Thoracic aorta (tissue), 2 donors: ENCODE measurements at places on chromosomes 4 and X. TPM values are rescaled to one million over a fixed set of nuclear protein-coding genes. Genes with fewer than 3 reads are reported as not detected.

DNA sequence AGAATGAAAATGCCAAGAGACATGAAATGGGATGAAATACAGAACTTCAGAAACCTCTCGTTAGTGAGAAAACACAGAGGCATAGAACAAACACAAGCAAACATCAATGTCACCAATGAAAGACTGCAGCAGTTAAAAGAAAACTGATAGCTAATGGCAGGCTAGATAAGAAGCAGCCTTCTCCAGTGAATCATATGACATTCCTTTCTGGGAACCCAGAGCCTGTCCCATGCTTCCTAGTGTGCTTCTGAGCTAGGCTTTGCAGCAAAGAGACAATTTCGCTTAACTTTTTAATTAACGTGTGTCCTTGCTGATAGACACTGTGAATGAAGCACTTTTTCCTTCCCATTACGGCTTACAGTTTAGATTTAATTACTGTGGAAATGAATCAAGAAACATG, 444.6 kb downstream of the IL15 start:
- no peak for DNase-seq

DNA sequence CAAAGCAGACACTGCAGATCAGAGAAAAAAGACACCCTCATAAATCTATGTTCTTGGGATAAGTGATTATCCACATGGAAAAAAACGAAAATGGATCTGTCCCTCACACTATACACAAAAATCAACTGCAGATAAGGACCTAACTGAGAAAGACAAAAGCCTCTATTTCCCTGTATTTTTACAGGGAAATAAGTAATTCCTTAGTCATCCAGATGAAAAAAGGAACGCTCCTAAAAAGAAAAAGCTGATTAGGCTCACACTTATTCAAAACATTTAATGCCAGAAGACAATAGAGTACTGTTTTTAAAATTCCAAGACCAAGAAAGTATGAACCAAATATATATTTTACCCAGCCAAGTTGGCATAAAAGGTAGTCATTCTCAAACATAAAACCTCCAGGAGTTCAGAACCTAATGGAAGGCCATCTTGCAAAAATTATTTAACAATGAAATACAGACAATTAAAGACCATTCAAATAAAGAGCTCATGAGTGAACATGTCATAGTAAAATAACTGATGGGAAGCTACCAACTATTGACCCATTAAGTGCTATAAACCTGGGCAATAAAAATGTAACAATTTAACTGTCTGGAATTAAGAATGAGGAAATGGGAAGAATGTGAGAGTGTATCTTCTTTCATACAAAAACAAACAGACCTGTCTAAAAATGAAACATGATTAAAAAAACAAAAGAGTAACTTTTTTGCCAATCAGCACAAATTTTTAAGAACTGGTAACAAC, 20.4 kb downstream of the PAPSS1 start:
- DNase-seq: no peak

- peak; percentile 77 for DNase-seq
Observed at GRCh38 chr4:133148690-133149363, at the start of gene PCDH10. TSS of gene PCDH10 (plus strand) at chr4:133149294. CDS start at chr4:133150141, 847 bp downstream.

DNA sequence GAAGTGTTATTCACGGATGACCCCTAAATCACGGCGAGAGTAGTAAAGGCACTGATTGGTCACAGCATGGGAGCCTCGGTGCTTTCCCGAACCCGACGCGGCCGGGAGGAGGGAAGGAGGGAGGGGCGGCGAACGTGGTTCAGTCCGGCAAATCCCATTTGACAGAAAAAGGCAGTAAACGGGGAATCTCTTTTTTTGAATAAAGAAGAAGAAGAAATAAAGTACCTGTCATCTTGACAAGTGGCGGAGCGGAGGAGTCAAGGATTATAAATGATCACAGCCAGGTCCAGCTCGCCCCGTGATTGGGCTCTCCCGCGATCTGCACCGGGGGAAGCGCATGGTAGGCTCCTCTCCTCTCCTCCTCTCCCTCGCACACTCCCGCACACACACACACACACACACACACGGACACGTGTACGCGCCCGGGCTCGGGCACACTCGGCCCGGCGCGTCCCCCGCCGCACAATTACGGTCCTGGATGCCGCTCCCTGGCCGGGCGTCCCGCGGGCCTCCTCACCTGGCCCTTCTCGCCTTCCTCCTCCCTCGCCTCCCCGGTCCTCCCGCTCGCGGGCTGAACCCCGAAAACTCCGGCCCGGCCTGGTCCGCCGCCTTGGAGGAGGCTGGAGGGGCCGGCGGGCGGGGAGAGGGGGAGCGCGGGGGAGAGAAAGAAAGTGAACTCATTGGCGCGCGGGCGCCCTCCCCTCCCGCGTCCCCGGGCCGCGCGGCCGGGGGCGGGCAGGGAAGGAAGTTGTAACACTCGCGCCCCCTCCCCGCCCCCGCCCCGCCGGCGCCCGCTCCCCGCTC, 99.2 kb upstream of the TENM3 start:
- no peak for DNase-seq

- peak; percentile 43 for DNase-seq
Observed at GRCh38 chrX:123764967-123765871, 32.4 kb upstream of the THOC2 start.

DNA sequence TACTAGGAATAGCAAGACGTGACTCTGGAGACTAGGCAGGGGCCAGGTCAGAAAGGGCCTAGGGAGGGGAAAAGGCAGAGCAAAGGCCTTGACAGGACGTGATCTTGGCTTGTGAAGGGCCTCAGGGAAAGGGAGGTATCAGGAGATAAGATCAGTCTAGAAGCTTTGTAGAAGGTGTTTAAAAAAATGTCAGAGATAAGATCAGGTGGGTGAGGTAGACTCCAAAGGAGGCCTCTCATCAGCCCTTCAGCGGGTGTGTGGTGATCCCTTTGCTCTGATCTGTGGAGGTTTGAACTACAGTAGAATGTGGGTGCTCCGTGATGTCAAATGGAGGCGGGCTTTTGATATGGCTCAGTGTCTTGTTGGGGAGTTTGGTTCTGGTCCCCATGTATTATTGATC, 78.8 kb upstream of the PRPS1 start:
- DNase-seq: no peak

HTT-AS gene
- total RNA-seq: not detected

GRCh38 chrX:24398766-24399165, 38.3 kb downstream of the SUPT20HL1 start:
- no peak for DNase-seq

DNA sequence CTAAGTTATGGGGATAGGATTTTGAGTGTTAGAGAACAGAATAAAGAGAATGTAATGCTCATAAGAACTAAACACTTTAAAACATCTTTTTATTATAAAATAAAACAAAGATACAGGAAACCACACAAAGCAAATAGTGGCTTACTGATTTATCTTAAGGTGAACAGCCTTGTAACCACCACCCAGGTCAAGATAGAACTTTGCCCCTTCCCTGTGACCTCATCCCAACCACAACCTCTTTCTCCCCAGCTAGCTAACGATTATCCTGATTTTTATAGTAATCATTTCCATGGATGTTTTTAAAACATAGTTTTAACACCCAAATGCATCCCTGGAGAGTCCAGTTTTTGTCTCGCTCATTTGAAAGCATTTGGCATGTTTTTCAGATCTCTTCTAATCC, 17.0 kb downstream of the HELT start:
- no peak for DNase-seq

DNA sequence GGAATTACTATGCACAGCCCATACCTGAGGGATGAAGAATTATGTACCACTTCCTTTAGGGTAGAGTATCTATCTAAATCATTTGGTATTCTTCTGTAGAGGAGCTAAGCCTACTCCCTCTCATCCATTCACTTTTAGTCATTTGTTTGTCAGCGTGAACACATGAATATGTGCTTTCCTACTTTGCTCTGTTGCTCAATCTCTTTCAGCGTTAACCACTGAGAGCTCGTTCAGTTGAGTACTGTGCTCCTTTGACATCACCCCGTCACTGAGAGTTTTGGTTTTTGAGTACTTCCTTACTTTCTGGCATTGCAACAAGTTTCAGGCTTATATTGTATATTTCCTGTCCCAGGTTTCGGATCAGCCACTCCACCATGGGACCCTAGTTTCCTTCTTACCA, 700.6 kb downstream of the NLGN4X start:
- DNase-seq: no peak

GRCh38 chrX:130084631-130085237, 25.6 kb downstream of the ELF4 start:
- no peak for DNase-seq

SPANXB1 gene
- total RNA-seq: not detected

APLN gene
- 1.1 TPM for total RNA-seq

- DNase-seq: no peak
Observed at GRCh38 chr4:53626491-53626890, 35.2 kb upstream of the LNX1 start.

TMPRSS11F gene
- not detected for total RNA-seq

ZNF718 gene
- total RNA-seq: 11.5 TPM

CXCL8 gene
- 6.9 TPM for total RNA-seq

LUZP4 gene
- total RNA-seq: not detected

DNA sequence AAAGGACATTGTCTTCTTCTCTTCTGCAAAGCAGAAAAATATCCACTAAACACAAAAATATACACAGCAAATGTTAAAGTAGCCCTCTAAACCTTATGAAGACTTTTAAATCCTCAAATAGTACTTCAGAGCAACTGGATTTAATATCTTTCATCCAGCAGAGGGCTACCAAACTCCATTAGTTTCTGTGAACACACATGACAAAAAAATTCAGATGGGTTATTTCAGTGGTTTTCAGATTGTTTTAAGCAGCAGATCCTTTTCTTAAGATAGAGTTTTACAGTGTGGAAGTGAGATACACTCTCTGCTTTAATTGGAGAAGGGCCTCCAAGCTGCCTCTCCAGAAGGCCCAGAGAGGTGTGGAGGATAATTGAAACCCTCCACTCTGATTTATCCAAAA, 56.7 kb downstream of the ANK2 start:
- DNase-seq: no peak

GRCh38 chr4:67452100-67452845, 93.0 kb downstream of the CENPC start:
- DNase-seq: no peak

- DNase-seq: no peak
Observed at GRCh38 chr4:90146306-90146705, 19.1 kb downstream of the CCSER1 start.

EGF gene
- total RNA-seq: not detected

DNA sequence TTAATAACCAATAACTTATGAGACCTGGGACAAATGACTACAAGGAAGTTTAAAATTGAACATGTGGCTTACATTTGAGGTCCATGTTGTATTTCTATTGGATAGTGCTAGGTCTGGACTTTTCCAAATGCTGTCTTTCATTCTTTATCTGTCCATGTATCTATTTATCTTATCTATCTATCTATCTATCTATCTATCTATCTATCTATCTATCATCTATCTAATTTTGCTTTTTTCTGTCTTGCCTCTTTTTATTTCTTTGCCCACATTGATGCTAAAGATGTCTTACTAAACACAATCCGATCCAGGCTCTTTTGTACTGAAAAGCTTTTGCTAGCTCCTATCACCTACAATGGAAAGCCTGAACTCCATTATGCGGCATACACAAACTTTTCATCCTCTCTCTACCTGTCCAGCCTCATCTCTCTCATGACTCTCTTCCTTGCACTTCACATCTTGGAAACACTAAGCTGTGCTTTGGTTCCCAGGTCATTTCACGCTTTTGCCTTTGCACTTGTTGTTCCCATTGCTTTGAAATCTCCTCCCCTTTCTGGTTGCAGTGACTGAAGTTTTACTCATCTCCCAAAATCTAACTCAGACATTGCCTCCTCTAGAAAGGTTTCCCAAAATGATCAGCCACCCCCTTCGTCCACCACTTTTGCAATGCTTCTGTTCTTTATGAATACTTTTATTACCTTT, 107.2 kb downstream of the SYNPO2 start:
- DNase-seq: no peak

DNA sequence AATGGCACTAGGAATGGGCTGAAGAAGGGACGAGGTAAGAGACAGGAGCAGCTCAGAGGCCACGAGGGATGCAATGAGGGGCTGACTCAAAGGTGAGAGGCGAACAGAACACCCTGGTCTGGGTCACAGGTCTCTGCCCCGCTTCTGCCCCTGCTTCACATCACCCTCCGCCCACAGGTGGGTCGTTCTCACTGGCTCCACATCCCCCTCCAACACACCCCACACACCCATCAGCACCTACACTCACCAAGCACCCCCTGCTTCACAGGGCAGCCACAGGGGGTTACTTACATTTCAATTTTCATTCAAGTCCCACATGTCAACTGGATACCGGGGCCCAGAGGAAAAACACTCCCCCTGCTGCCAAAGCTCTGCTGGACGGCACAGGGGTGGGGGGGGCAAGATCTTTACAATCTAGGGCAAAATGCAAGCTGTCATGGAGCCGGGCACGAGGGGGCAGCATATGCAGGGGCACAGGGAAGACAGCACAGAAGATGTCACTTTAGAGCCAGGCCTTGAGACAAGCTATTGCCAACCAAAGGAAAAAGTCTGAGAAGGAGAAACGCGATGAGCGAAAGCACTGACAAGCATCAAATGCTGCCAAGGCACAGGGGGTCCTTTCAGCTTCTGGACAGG, 94.0 kb downstream of the AFAP1 start:
- DNase-seq: no peak

- DNase-seq: no peak
Observed at GRCh38 chr4:137526681-137527080, 5.6 kb downstream of the PCDH18 start.

DNA sequence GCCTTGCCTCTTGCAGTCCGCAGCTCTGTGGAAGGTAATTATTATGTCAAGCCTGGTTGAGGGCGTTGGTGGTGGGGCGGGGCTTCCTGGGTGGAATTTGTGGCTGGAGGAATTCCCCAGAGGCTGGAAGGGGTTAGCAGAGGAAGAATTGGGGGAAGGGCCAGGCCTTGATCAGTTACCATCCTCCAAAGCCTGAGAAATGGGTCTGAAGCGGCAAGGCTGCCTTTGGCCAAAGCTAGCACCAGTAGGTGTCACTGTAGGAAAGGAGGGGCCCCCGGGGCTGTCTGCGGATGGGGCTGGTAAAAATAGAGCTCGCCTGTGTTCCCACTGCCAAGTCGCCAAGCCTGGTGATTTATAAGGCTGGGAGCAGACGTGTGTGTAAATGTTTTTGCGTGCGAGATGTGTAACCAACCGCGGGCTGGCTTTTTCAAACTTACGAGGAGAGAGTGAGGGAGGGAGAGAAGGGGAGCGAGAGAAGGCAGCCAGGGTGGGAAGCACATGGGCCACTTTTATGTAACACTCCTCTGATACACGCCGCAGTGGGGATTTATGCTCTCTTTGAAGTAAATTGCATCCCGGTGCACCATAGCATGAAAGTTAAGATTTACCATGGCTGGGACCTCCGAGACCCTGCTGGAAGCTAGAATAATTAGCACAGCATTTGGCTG, 367.0 kb downstream of the BCOR start:
- peak; percentile 50 for DNase-seq
